Left ventricle myocardium superior (tissue), 1 donor: ENCODE measurements at places on chromosomes 6 and 20. TPM values are rescaled to one million over a fixed set of nuclear protein-coding genes. Genes with fewer than 3 reads are reported as not detected.
A peak's percentile ranks its signal among the peaks of the same experiment; 100 is the strongest.

Gene DDX27
- total RNA-seq, result 13.4 TPM

Gene CD24
- total RNA-seq, result 0.99 TPM

DNA sequence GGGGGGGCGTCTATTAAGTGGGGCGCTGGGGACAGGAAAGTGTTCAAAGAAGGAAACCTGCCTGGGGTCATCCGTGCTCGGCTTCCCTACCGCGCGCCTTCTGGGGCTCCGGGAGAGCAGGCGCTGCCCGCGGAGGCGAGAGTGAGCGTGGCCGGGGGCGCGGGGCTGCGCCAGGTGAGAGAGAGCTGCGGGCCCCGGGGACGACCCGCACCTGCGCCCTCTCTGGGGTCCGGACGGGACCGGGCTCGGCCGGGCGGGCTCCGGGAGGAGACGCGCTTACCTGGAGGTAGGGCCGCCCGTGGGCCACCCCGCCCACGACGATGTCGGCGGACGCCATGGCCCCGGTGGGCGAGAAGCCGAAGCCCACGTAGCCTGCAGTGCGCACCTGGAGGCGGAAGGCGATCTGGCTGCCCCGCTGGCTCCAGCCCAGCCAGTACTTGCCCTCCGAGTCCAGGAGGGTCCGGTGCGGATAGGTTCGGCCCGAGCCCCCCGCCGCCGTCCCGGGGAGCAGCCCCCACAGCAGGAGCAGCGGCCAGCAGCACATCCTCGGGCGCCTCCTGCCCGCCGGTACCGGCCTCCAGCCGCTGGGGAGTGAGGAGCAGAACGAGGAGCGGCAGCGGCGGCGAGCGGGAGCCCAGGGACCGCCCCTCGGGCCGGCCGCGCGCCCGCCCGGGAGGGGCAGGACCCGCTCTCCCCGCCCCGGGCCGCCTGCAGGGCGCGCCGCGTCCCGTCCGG, at the start of gene MOXD1:
TSS of gene MOXD1 (minus strand) at position 593 of the 735 bp plus-strand sequence. CDS start at position 544, 49 bp downstream.
- peak; percentile 71 for DNase-seq

DNA sequence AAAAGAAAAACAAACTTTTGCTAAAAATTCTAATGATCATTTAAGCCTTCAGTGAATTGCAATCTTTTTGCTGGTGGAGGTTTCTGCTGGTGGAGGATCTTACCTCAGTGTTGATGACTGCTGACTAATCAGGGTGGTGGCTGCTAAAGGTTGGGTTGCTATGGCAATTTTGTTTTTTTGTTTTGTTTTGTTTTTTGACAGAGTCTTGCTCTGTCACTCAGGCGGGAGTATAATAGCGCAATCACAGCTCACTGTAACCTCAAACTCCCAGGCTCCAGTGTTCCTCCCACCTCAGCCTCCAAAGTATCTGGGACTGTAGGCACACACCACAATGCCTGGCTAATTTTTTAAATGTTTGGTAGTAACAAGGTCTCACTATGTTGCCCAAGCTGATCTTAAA, 94.7 kb downstream of the ANKRD6 start:
- no peak for DNase-seq

DNA sequence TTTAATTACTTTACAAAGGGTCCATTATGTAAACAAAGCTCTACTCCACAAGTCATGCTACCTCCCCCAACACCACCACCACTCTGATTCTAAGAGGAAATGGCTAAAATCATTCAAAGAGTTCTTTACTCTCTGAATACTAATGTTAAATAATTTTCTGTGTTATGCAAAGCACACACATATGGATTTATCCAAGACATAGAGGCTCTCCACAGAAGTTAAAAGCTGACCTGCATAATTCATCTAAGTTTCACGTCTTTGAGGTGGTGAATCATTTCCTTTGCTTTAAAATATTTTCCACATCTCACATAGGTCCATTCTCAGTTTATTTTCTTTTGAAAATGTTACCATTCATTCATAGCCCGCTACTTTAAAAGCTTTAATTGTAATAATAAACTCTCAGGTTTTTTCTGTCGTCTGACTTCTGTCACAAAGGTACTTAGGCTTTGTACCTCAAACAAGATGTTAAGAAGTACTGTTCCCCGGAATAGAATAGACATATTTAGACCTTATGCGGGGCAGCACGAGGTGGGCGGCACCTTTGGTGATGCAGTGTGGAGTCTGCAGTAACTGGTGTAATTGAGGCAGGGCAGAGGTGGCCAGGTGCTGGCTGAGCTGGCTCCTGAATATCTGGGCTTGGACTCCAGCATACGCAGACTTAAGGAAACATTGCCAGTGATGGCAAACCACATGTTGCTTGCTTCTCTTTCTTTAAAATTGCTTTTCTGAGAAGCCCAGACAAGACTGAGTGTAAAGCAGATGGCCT, 55.8 kb downstream of the KIF6 start:
- no peak for DNase-seq

DNA sequence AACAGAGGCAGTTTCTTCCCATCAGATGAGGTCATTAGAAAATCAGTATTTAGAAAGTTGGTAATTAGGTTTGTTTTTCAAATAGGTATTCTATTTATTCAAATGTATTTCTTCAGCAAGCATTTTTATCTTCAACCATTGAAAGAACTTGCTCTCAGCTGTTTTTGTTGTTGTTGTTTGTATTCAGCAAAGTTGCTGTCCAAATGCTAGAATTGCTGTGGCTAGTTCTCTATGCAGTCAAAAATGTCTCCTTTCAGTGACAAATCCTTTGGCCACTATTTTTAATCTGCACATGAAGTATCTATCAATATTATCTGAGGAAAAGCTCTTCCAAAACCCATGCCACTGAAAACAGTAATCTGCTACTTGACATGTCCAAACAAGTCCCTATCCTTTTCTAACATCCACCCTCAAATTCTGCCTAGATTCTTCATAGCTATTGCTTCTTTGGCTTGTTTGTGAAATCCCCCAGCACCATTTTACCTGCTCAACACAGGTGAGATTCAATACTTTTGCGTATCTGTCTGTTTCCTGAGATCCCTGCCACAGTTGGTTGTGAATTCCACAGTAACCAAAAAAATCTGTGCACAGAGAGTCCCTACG, 1005.4 kb downstream of the GRIK2 start:
- no peak for DNase-seq

DNA sequence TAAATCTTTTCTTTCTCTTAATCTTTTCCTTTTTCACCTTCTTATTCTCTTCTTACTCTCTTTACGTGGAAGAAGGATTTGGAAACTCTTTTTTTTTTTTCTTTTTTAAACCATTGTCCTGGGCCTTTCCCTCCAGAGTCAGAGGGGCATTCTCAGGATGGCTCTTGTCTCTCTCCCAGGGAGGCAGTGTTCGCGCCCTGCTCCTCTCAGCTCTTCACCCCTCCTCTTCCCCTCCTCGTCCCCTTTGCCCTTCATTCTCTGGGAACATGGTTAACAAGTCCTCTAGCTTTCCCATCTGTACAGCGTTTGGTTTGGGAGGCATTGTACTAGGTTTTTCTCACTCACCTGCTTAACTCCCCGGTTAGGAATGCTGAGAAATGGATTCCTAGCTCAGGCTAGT, 52.0 kb upstream of the TFB1M start:
- no peak for DNase-seq
